Activated naive CD4-positive, alpha-beta T cell treated with anti-CD3 and anti-CD28 coated beads, Interleukin-2, amount 50 U/mL, for 72 hours (primary cell): ENCODE measurements at places on chromosomes 7 and 10.

DNA sequence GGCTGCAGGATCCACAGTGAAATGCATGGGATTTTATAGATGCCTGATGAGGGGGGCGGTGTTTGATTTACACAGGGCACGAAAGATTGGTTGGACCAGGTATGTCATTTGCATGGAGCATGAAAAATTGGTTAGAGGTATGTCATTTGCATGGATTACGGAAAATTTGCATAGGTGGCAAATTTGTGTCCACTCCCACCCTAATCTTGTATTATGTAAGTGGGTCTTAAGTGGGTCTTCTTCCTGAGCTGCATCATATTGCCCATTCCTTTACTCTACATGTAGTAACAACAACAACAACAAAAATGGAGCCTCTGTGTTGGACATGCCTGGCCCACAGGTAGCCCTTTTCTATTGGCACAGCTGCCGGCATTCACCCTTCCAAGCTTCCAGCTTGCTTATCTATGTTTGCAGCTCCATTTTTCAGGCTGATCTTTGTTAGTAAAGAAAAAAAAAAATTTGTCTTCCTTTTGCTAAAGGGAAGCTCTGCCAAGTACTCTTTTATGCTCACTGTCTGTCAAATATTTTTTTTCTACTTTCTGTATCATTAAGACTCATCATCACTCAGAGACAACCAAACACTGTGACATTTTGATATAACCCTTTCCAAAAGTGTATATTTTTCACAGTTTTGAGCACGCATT is 10.3 kb upstream of the ZNF273 start:
- no peak for DNase-seq

DNA sequence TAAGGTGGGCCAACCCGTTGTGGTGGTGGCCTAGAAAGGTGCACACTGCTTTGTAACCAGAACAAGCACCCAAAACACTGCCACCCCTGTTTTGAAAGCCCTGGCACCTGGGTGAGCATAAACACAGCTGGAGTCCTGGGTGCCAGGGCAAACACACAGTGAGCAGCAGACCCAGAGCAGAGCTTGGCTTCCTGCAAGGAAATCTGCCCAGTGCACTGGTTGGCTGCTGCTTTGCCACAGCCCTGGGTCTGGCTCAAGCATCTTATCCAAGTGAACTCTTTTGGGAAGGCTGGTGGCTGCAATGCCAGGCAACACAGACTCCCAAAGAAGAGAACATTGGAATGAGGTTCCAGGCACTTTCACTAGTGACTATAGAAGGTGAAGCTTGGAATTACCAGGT is 145.5 kb upstream of the PDE1C start:
- no peak for DNase-seq

DNA sequence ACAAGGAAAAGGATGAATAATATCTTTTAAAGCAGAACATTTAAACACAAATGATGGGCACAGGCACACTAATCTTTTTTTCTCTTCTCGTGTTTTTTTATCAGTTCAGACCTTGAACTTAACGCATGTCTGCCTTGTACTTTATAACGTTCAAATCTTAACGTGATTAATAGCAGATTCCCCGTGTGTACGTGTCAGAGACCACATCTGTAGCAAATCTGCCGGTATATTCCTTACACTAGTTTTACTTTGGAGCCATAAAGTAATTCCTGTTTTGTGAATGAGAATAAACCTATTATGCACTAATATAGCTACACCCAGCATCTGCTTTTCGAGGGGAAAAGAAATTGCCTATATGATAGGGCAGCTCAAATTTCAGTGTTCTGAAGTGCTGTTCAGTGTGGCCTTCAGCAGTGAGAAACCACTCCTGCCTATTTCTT is 166.0 kb upstream of the TCF7L2 start:
- no peak for DNase-seq

DNA sequence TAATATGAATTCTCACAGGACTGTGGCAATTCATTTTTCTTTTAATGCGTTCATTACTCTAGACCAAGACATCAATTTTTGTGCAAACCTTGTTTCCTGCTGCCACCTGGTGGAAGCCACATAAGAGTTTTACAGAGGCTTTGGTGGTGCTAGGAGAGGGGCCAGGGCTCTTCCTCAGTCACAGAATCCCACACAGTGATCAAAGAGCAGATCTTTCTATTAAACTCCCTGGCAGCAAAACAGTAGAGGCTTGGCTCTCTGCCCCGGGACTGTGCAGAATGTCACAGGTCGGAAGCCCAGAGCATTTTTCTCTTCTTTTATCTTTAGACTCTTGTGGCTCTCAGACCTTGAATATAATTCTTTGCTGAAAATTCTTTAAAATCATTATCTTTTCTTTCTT is 506.4 kb upstream of the C7orf33 start:
- no peak for DNase-seq

- no peak for DNase-seq
Observed at GRCh38 chr7:5681423-5681822, 100.0 kb downstream of the RNF216 start.

- no peak for DNase-seq
Observed at GRCh38 chr10:121536310-121536913, 61.8 kb downstream of the FGFR2 start.
